GOT3 (cell line): ENCODE measurements at places on chromosomes 2 and 18.

DNA sequence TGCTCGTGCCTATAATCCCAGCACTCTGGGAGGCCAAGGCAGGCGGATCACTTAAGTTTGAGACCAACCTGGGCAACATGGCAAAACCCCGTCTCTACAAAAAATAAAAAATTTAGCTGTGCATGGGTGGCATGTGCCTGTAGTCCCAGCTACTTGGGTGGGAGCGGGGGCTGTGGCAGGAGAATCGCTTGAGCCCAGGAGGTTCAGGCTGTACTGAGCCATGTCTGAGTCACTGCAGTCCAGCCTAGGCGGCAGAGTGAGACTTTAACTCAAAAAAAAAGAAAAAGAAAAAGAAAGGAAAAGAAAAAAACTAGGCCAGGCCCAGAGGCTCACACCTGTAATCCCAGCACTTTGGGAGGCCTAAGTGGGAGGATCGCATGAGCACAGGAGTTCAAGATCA is 30.8 kb downstream of the TWSG1 start:
- DNase-seq: no peak

- no peak for DNase-seq
These were observed 179.6 kb downstream of the KLHL29 start for GRCh38 chr2:23564615-23564960.

DNA sequence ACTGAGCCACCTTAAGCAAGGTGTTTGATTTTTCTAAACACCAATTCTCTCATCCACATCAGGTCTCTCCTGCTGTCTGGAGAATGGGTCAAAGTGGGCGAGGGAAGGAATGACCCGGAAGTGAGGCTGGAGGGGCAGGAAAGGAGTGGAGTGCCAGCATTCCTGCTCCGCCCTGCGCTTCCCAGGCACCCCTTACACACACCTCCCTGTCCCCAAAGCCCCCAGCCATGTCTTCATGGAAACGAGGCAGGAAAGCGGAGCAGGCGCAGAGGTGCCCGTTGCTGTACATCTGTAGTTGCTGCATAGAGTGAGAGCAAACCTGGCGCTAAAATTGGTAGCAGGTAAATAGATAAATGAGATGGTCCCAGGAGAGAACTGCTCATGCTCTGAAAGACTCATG is 27.2 kb upstream of the NT5DC4 start:
- no peak for DNase-seq

DNA sequence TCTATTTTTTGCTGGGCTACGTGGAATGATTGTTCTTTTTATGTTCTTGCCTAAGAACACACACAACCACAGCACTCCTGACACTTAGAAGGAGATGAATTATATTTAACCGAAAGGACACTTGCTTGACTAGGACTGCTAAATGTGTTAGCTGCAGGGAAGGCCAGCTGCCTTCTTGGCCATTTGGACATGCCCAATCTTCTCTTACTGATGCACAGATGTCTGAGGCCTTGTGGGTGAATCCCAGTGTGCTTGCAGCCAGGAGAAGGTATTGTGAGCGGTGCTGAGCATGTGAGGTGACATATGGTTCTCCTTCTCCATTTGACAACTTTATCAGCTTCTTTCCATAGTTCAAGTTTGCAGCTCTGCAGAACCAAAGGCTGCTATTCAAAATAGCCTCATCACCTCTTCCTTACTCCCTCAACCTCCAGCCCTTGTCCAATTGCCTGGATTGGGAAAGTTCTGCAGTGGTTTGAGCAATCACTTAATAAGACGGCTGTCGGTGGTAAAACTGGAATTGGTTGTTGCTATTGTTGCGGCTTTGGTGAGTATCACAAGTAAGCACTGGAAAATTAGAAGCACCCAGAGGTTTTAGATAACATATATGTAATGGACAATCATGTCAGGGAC is 1113.3 kb downstream of the TSN start:
- no peak for DNase-seq

GRCh38 chr2:85584857-85585780 is 888 bp downstream of the VAMP5 start:
- DNase-seq: no peak

DNA sequence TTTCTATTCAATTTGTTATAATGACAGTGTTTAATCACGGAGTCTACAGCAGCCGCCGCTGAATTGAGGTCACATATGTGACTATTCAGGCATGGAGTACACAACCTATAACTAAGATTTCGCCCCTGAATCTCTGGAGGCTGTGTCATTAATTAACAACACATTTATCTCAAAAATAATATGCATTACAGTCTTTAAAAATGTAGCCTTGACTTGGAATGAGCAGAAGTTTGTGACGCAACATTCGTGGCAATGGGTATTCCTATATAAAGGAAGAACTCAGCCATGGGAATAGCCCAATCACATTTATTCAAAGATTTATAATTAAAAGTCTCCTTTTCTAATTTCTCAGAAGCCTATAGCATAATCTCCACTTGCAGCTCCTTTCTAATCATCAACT is 60.6 kb upstream of the LYPD1 start:
- DNase-seq: no peak

DNA sequence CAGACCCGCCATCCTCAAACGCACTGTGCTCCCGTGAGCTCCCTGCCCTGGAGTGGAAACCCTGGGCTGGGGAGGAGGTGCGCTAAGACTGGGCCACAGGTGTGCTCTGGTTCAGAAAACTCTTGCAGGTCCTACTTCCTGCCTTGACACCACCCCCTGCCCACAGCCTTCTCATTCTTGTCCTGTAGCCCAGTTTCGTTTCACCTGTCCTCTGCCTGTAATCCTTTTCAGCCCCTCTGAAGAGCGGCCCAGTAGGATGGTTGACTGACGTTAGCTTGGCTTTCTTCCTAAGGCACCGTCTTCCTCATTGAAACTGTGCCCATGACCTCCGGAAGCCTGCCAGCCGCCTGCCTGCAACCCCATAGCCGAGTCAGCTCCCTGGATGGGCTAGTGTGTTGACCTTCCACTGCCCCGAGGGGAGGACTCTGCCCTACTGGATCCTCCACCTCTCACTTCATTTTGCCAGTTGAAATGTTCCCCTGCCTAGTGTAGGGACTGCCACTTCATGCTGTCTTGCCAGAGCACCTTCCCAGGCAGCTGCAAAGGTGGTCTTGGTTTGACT is 116.9 kb downstream of the AGAP1 start:
- DNase-seq: no peak

GRCh38 chr2:66264354-66264753 is 170.6 kb upstream of the MEIS1 start:
- DNase-seq: no peak

- DNase-seq: no peak
These were observed 3.1 kb upstream of the HES6 start for GRCh38 chr2:238242731-238243495.

- no peak for DNase-seq
These were observed 29.8 kb upstream of the ZNF407 start for GRCh38 chr18:74567822-74568221.
